Osteocyte (in vitro differentiated cells): ENCODE measurements at places on chromosomes 1 and 21. TPM values are rescaled to one million over a fixed set of nuclear protein-coding genes. Genes with fewer than 3 reads are reported as not detected.

The DENND2C gene
- total RNA-seq, result 1.6 and 2.1 TPM in 2 replicates

DNA sequence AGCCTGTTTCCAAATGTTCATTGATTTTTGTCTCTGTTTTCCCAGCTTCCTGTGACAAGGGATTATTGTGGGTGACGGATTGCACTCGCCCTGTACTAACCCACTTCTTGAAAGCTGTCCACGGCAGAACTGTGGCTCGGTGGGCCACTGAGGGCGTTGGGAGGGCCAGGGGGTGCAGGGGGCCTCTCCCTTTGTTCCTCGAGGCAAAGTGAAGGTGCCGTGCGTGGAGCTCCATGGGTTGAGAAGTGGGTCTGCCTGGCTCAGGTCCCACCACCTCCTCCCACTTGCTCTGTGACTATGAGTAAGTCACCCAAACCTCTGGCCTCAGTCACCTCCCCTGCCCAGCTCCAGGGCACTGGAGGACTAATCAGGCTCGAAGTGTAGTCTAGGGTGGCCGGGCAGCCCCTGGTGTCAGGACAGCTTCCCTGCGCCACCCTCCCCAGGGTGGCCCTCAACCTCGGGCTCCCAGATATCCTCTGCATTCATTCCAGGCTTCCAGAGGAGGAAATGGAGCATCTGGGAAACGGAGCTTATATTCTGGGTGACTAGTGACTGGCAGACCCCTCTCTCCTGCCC, 148.6 kb downstream of the NPHP4 start:
- no peaks in the 10 kb centered on the region for H3K4me1 ChIP-seq
- H3K27ac ChIP-seq, result no peak overlapping the region
- no peak for DNase-seq
- H3K4me3 ChIP-seq, result no peak overlapping the region
- no peaks in the 10 kb centered on the region for H3K27me3 ChIP-seq

The HOOK1 gene
- total RNA-seq, result 0.05 TPM in 1 of 2 replicates, not detected in the other

DNA sequence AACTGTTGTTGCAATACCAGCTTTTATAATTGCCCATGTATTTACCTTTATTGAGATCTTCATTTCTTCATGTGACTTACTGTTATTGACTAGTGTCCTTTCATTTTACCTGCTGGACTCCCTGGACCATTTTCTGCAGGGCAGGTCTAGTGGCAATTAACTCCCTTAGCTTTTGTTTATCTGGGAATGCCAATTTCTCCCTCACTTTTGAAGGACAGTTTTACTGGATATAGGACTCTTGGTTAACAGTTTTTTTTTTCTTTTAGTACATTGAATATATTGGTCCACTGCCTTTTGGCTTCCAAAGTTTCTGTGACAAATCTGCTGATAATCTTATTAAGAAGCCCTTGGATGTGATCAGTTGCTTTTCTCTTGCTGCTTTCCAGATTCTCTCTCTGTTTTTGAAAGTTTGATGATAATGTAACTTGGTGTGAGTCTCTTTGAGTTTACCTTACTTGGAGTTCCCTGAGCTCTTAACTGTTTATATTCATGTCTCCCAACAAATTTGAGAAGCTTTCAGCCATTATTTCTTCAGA, 56.9 kb downstream of the COL18A1 start:
- H3K27ac ChIP-seq, result no peak overlapping the region
- peaks cover 19% of the 10 kb centered on the region for H3K4me1 ChIP-seq
- peaks cover 34% of the 10 kb centered on the region for H3K36me3 ChIP-seq
- no peak overlapping the region for H3K4me3 ChIP-seq

GRCh38 chr21:40754466-40754865, 92.5 kb downstream of the DSCAM start:
- H3K27ac ChIP-seq, result no peak overlapping the region
- no peaks in the 10 kb centered on the region for H3K27me3 ChIP-seq
- H3K4me3 ChIP-seq, result no peak overlapping the region
- no peaks in the 10 kb centered on the region for H3K4me1 ChIP-seq
- no peak for DNase-seq

DNA sequence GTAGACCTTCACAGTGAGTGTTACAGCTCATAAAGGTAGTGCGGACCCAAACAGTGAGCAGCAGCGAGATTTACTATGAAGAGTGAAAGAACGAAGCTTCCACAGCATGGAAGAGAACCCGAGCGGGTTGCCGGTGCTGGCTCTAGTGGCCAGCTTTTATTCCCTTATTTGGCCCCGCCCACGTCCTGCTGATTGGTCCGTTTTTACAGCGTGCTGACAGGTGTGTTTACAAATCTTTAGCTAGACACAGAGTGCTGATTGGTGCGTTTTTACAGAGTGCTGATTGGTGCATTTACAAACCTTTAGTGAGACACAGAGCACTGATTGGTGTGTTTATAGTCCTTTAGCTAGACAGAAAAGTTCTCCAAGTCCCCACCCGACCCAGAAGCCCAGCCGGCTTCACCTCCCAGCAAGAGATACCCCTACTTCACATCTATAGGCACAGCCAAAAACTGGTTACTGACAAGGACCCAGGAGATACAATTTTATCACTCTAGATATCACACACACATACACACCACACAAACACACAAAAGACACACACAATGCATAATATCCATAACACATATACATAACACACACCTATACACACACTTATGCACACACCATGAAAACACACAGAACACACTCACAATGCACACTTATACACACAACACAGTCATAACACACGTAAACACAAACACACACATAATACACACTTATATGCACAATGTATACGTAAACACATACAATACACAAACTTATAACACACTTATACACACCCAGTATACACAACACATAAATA, 68.5 kb downstream of the MAP3K21 start:
- peaks cover 19% of the 10 kb centered on the region for H3K27me3 ChIP-seq
- H3K36me3 ChIP-seq, result no peaks in the 10 kb centered on the region
- H3K27ac ChIP-seq, result no peak overlapping the region
- H3K4me1 ChIP-seq, result no peaks in the 10 kb centered on the region

GRCh38 chr1:79497193-79497773, 490.8 kb upstream of the ADGRL4 start:
- H3K27ac ChIP-seq, result no peak overlapping the region
- H3K27me3 ChIP-seq, result no peaks in the 10 kb centered on the region
- DNase-seq, result no peak
- no peaks in the 10 kb centered on the region for H3K36me3 ChIP-seq

DNA sequence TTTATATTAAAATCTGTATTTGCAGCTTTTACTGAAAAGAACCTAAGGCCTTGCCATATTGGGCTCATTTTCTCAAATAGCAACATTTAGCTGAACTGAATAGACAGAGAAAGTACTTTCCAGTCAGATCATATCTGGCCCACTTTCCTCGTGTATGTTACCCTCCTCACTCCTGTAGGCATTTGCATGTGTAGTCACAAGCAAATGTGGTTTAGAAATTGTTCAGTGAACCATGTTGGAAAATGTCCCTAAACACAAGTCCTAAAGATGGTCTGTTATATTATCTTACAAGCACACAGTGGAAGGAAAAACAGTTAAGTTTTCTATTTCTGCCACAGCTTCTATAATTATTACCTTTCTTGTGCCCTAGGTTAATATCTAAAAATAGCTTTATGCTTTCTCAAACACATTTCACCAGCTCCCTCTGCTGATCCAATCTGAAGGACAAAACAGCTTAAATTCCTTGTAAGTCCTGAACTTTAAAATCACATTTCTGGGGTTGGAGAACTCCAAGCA, 606 bp upstream of the FMO4 start:
- no peak overlapping the region for H3K4me3 ChIP-seq
- H3K27me3 ChIP-seq, result no peaks in the 10 kb centered on the region
- no peaks in the 10 kb centered on the region for H3K36me3 ChIP-seq
- DNase-seq, result no peak
- peaks cover 14% of the 10 kb centered on the region for H3K4me1 ChIP-seq

The HES5 gene
- total RNA-seq, result 0.29 TPM in 1 of 2 replicates, not detected in the other

- H3K27me3 ChIP-seq, result no peaks in the 10 kb centered on the region
- no peaks in the 10 kb centered on the region for H3K36me3 ChIP-seq
- DNase-seq, result no peak
- no peak overlapping the region for H3K27ac ChIP-seq
Measured at GRCh38 chr1:6347641-6348487, 45.7 kb downstream of the ACOT7 start.

The NECTIN4 gene
- total RNA-seq, result not detected in 2 replicates

DNA sequence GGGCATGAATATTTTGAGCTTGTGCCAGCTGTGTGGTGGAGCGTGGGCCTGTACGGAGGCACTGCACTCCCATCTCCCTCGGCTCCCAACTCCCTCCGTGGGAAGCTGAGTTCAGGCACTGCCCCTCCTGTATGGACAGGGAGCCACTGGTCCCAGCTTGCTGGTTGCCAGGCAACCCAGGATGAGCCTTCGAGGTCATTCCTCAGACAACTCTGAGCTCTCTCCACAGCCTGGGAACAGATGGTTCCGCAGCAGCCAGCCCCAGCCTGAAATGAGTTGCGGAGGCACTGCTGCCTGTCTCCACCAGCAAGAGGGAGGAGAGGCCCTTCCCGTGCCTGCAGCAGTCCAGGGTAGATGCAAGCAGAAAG, 58.4 kb upstream of the TENT5B start:
- H3K4me3 ChIP-seq, result no peak overlapping the region
- H3K4me1 ChIP-seq, result peaks cover 8% of the 10 kb centered on the region
- no peaks in the 10 kb centered on the region for H3K36me3 ChIP-seq
- peaks cover 6% of the 10 kb centered on the region for H3K27me3 ChIP-seq
- DNase-seq, result no peak

DNA sequence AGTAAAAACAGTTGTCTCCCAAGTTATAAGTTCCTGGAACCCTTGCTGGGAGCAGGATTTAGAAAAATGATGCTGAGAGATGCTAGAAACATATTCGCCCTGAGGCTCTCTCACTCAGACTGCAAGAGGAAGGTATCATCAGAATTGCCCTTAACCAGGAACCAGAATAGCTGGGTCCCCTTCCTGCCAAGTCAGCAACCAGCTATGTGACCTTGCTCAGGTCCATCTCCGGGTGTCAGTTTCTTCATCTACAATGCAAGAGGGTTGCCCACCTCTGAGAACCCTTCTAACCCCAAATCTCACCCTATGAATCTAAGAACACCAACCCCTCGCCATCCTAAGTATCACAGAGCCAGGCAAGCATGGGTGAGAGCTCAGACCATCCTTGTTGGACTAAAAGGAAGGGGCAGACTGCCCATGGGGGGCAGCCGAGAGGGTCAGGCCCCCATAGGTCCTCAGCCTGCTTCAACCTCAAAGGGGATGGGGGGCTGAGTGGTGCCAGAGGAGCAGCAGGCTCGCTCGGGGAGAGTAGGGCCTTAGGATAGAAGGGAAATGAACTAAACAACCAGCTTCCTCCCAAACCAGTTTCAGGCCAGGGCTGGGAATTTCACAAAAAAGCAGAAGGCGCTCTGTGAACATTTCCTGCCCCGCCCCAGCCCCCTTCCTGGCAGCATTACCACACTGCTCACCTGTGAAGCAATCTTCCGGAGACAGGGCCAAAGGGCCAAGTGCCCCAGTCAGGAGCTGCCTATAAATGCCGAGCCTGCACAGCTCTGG, 390 bp upstream of the S100A9 start:
- no peak overlapping the region for H3K27ac ChIP-seq
- H3K4me1 ChIP-seq, result no peaks in the 10 kb centered on the region
- H3K4me3 ChIP-seq, result no peak overlapping the region

DNA sequence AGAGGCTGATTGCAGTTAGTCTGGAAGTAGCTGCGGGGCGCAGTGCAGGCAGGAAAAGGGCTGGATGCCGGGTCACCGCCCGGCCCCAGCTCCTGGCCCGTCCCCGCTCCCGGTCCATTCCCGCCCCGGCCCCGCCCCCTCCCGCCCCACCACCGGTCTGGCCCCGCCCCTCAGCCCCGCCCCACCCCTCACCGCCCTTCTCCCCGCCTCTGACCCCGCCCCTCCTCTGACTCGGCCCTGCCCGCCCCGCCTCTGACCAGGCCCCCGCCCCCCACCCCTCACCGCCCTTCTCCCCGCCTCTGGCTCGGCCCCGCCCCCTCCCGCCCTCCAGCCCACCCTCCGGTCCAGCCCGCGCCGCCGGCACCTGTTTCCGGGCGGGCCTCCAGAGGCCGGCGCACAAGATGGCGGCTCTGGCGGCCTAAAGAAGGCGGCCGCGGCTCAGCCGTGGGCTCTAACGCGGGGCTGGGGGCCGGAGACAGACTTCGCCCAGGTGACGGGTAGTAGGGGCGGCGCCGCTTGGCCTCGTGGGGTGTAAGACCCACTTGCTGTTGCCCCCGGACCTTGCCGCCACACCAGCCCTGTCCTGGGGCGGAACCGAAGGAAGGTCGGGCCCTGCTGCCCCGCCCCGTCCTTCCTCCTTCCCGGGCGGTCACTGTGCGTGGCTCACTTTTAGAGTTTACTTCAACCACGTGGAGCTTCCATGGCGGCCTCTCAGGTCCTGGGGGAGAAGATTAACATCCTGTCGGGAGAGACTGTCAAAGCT, at the start of gene UBIAD1:
Gene UBIAD1 (plus strand): TSS at position 367 of the 763 bp plus-strand sequence. CDS start 334 bp downstream, at position 701.
- H3K4me3 ChIP-seq, result peak within 1 kb of the TSS; percentile 88
- no peaks in the 10 kb centered on the region for H3K27me3 ChIP-seq
- DNase-seq, result peak; percentile 94
- H3K4me1 ChIP-seq, result peaks cover 24% of the 10 kb centered on the region

- H3K4me3 ChIP-seq, result no peak overlapping the region
- H3K27ac ChIP-seq, result no peak overlapping the region
- H3K4me1 ChIP-seq, result no peaks in the 10 kb centered on the region
- no peak for DNase-seq
- peaks cover 18% of the 10 kb centered on the region for H3K27me3 ChIP-seq
- no peaks in the 10 kb centered on the region for H3K36me3 ChIP-seq
Measured at GRCh38 chr1:93938461-93939145, 29.4 kb upstream of the GCLM start.

- H3K4me3 ChIP-seq, result no peak overlapping the region
- no peaks in the 10 kb centered on the region for H3K36me3 ChIP-seq
- DNase-seq, result no peak
- H3K4me1 ChIP-seq, result no peaks in the 10 kb centered on the region
- H3K27ac ChIP-seq, result no peak overlapping the region
Measured at GRCh38 chr21:23471877-23472276, 2135.4 kb downstream of the MRPL39 start.

GRCh38 chr1:172138634-172139033, 281.9 kb upstream of the C1orf105 start:
- no peak for DNase-seq
- H3K27me3 ChIP-seq, result no peaks in the 10 kb centered on the region
- H3K4me3 ChIP-seq, result peak overlapping the region; percentile 97
- H3K4me1 ChIP-seq, result peaks cover 61% of the 10 kb centered on the region
- H3K36me3 ChIP-seq, result peaks cover 53% of the 10 kb centered on the region

GRCh38 chr1:224507771-224508523, 73.3 kb upstream of the WDR26 start:
- peaks cover 75% of the 10 kb centered on the region for H3K4me1 ChIP-seq
- no peak for DNase-seq
- H3K4me3 ChIP-seq, result no peak overlapping the region
- no peaks in the 10 kb centered on the region for H3K27me3 ChIP-seq

GRCh38 chr21:14844001-14844400, 220.8 kb downstream of the NRIP1 start:
- DNase-seq, result no peak
- H3K4me1 ChIP-seq, result no peaks in the 10 kb centered on the region
- H3K4me3 ChIP-seq, result no peak overlapping the region
- H3K36me3 ChIP-seq, result no peaks in the 10 kb centered on the region
- H3K27ac ChIP-seq, result no peak overlapping the region
